WTC11 (cell line): ENCODE measurements at places on chromosomes 6 and 20. TPM values are rescaled to one million over a fixed set of nuclear protein-coding genes. Genes with fewer than 3 reads are reported as not detected.

GRCh38 chr6:118216751-118217150 lies 309.7 kb downstream of the SLC35F1 start:
- no peaks in the 10 kb centered on the region for H3K27me3 ChIP-seq
- no peaks in the 10 kb centered on the region for H3K4me1 ChIP-seq
- no peak overlapping the region for H3K27ac ChIP-seq
- no peak for DNase-seq

GRCh38 chr20:23161968-23162696 lies 76.0 kb upstream of the CD93 start:
- H3K36me3 ChIP-seq: no peaks in the 10 kb centered on the region
- H3K27me3 ChIP-seq: no peaks in the 10 kb centered on the region
- H3K4me3 ChIP-seq: no peak overlapping the region
- no peak overlapping the region for H3K27ac ChIP-seq
- DNase-seq: no peak

GRCh38 chr6:100730001-100730980 lies 150.8 kb downstream of the ASCC3 start:
- H3K27me3 ChIP-seq: no peaks in the 10 kb centered on the region
- H3K4me1 ChIP-seq: peaks cover 6% of the 10 kb centered on the region; the same call in 1 of the 2 replicates
- H3K4me3 ChIP-seq: no peak overlapping the region
- no peaks in the 10 kb centered on the region for H3K36me3 ChIP-seq
- DNase-seq: no peak
- H3K27ac ChIP-seq: no peak overlapping the region

BHLHE23 gene
- 0.57 to 1.3 TPM (median 0.66 TPM) in 3 replicates for total RNA-seq

SNAP25 gene
- total RNA-seq: 0.41 to 0.72 TPM (median 0.57 TPM) in 3 replicates

BPIFB4 gene
- total RNA-seq: not detected in 3 replicates
